ENCODE measurements at places on chromosomes 4 and X.

DNA sequence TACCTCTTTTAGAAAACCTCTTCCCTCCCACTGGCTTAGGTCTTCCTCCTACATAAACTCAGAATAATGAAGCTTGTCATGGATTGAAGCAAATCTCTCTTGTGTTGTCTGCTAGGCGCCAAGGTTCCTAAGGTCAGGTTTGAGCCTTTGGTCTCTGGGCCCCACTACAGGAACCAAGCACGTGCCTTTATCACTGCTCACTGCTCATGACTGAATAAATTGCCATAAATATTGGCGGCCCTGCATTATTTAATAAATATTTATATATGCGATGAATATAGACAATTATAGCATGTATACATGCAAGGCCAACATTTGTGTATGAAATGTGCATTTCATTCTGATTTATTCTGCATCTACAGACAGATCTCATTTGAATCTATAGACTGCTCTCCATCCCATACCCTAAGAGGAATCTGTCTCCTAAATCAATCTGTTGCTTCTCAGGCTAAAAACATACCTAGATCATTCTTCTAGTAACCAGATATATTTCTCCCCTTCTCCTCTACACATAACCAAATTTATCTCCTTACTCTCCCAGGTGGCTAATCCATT lies 1717.6 kb upstream of the TENM3 start:
- no peak for DNase-seq

GRCh38 chr4:79083406-79084010 lies 144.3 kb upstream of the PAQR3 start:
- no peak for DNase-seq

GRCh38 chrX:153612413-153612812 lies 13.5 kb upstream of the CCNQ start:
- no peak for DNase-seq

DNA sequence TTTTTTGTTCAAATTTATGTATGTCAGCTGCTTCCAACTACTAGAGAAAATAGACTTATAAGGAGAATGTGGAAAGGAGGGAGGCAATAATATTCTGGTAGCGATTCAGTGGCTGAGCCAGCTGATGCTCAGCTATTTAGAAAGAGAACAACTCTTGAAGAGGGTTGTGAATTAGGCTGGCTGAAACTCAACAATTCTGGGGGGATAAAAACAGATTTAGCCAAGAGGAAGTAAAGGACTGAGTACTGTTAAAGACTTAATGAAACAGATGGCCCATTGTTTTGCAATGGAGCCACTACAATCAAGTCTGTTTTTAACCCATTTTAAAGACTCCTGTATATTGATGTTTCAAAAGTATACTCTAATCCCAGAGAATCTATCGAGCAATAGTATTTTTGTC lies 1058.9 kb downstream of the C4orf33 start:
- no peak for DNase-seq

DNA sequence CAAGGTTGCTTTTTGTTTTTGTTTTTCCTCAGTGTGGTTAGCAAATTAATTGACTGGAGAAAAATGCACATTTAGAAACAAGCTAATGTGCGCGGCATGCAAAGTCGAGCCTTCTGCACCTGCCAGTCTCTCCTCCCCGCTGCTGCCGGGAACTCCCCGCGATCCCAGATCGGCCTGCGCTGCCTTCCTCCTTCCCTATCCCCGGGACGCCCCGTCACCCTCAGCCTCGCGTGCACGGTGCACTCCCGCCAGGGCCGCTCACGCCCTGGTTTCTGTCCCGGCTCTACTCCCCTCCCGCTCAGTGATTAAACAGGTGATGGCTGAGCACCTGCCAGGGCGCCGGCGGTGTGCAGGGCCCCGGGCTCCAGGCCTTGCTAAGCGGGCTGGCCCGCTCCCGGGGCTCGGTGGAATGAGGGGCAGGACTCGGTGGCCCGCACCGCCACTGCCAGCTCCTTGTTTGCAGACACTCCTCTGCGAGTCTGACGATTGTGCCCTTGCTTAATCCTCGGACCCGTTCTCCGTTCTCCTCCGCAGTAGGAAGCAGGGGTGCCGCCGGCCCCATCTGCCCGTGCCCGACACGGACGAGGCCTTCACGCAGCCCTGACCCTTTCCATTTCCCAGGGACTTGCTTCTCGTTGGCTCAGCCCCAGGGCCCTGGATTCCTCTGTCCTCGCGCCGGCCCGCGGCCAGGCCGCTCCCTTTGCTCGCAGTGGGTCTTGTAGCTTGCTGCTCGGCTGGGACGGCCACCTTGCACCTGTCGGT lies 143.4 kb downstream of the TRIML1 start:
- DNase-seq: no peak

DNA sequence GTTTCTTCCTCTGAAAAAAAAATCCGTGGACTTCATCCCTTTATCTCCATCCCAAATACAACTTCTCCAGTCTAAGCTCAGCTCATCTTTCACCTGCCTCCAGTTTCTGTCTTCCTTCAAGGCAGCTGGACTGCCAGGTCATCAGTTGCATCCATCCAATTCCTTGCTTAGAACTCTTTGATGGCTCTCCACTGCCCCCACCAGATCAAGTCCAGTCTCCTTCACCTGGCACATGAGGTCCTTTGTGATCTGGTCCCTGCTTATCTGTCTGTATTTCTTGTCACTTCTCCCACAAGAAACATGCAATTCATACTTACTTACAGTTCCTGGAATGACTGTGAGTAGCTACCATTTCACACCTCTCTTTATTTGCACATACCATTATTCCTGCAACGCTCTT lies 33.8 kb downstream of the OTUD6A start:
- no peak for DNase-seq

DNA sequence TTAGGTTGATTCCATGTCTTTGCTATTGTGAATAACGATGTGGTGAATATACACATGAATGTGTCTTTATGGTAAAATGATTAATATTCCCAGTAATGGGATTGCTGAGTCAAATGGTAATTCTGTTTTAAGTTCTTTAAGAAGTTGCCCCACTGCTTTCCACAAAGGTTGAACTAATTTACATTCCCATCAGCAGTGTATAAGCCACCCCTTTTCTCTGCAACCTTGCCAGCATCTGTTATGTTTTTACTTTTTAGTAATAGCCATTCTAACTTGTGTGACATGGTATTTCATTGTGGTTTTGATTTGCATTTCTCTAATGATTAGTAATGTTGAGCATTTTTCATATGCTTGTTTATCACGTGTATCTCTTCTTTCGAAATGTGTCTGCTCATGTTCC lies 503.3 kb downstream of the PCDH18 start:
- DNase-seq: no peak
